ENCODE measurements at places on chromosomes 5 and 9.
A peak's percentile ranks its signal among the peaks of the same experiment; 100 is the strongest.

DNA sequence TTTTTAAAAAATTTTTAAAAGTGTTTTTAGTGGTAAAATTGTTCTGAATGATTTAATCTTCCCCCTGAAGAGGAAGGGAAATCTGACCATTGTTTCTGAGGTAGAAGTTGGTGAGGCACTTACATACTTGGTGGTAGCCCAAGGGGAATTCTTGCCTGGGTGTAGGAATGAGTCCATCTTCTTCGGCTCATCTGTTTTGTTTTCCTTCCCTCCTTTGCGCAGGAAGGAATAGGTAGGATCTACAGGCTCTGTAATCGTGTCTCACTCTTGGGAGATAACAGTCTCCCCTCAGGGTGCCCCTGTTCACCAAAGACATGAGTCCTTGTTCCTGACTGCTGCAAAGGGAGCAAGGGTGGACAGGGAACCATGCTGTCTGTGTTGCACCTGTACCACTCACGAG lies 138.1 kb downstream of the HSPA4 start:
- no peak for DNase-seq

DNA sequence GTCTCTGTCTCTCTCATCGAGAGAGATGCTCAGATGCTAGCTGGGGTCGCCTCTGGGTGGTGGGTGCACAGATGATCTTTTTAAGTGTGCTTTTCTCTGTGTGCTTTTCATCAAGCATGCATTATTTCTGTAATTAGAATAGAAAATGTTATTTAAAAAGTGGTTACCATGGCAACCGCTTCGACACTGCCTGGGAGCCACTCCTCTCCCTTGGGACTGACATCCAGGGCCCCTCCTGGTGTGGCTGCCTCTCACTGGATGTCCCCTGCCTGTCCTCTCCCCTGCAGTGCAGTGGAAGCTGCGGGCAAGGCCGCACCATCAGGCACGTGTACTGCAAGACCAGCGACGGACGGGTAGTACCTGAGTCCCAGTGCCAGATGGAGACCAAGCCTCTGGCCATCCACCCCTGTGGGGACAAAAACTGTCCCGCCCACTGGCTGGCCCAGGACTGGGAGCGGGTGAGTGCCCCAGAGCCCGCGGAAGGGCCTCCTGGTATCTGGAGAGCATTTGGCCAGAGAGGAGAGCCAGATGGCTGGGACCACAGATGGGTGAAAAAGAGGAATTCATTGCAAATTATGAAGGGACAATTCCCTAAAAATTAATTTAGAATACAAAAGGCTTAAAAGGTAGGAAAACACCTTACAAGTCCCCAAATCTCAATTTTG lies 34.7 kb downstream of the ADAMTSL2 start:
- no peak for DNase-seq

DNA sequence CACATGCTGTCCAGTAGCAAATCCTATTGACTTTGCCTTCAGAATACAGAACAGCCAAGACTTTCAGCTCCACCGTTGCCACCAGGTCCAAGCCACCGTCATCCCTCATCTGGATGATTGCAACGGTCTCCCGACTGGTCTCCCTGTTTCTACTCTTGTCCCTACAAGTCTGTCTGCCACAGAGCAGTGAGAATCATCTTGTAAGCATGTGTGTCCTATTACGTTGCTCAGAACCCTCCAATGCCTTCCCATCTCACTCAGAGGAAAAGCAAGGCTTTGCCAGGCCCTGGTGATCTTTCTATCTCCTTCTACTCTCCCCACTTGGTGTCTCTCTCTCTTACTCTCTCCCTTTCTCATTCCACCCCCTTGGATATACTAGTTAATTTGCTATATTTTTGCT lies 76.7 kb upstream of the GDNF start:
- no peak for DNase-seq

GRCh38 chr9:35822926-35823325 lies 5.6 kb downstream of the FAM221B start:
- DNase-seq = no peak

DNA sequence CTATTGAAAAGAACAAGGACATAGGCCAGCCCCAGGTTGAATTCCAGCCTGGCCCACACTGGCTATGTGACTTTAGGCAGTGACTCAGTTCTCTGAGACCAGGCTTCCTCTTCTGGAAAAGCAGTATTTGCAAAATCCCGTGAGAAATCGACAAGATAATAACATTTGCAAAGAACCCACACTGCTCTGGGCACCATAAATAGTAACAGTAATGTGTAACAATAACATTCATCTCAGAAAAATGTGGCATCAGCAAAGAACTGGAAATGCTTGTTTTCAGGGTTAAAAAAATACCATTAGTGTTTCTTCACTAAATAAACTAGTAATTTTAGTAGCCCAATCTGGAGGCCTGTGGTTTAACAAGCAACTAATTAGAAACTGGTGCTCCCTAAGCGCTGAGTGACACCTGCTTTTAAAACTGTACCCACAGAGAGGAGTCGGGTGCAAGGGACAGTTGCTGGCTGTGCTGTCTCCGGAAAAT lies 148.4 kb downstream of the TTLL11 start:
- no peak for DNase-seq

GRCh38 chr5:52378237-52378636 lies 409.5 kb upstream of the ITGA1 start:
- no peak for DNase-seq

- no peak for DNase-seq
Observed at GRCh38 chr5:74401946-74402320, 238.6 kb downstream of the ENC1 start.

GRCh38 chr5:124494540-124495116 lies 251.8 kb downstream of the ZNF608 start:
- no peak for DNase-seq

- DNase-seq = peak; percentile 87
Observed at GRCh38 chr5:177309351-177310191, 2.1 kb downstream of the MXD3 start.

GRCh38 chr5:94544031-94544650 lies 74.3 kb downstream of the KIAA0825 start:
- no peak for DNase-seq

GRCh38 chr5:123810746-123811340 lies 298.9 kb downstream of the CSNK1G3 start:
- DNase-seq = no peak

DNA sequence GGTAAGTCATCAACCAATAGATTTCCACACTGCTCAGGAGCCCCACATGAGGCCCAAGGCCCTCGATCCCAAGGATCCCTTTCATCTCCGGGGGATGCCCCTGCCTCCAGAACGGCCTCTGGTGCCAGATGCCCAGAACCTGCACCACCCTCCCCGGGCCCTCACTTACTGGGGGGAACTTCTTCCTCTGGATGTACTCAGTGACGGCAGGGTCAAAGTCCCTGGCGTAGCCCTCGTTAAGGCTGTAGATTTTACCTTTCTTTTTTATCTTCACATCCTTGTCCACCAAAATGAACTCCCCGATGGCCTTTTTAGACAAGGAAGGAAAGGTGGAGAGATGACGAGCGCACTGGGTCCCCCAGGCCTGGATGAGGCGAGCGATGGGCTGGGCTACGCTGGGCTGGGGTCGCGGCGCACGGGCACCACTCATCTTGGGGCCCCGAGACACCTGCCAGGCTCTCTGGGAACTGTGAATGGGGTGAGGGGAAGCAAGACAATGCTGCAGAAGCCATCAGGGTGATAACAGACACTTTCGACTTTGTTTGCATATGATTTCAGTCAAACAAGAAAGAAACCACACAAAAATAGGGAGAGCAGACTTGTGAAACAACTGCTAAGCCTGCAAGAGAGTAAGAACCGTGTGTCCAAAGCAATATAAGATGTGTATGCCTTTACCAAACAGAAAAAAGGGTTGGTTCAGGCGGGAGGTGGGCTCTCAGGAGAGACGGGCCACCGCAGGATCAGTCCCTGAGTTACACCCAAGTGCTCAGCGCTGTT lies 13.2 kb upstream of the FBP2 start:
- DNase-seq = no peak

DNA sequence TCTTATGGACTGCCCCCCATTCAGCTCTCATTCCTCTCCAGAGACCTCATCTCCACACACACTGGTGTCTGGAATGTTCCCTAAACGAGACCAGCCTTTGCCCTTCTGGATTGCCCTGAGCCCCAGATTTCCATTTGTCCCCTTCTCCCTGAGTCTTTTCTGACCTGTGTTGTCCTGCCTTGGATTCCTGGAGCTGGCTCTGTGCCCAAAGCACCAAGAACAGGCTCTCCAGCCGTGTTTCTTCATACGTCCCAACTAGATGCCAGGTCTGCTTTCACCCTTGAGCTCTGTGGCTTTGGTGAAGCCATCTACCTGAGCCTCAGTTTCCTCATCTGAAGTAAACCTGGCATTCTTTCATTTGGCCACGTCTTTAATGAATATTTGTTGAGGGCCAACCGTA lies 6.3 kb downstream of the CCDC180 start:
- DNase-seq = no peak

DNA sequence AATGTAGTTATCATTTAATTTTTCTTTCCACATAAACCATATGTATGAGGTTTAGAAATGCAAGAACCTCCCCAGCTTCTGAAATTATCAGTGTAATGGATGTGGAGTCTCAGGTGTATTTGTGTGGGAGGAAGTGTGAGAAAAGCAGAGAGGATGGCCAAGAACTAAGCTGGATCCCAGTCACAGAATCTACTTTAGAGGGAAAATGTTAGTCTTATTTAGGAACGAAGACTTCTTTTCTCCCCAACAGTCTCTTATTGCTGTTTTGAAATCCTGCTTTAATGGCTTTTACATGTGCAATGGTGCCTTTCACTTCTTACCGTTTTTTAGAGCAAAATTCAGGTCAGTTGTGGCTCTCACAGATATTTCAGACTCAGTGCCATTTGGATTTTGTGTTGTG lies 3.0 kb downstream of the EQTN start:
- DNase-seq = no peak

DNA sequence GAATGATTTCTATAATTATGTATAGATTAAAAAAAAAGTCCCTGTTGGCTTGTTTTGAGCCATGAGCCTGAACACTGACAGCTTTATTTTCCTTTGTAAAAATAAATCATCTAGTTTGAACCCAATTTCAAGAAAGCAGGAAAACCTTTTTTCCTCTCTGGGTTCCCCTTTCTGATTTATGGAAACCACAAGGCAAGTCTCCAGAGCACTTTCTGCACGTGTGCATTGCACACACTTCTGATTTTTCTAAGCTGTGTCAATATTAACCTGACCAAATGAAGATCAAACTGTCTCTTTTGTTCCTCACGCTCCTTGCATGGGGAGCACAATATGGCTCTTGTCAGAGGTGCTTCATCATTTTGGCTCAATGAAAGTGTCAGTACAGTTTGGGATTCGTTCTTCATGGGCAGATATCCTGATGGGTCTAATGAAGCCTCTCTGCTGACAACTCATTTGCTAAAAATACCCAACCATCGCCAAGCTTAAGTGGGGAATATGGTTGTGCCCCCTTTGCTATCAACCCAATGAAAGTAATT lies 39.2 kb upstream of the PCA3 start:
- no peak for DNase-seq

GRCh38 chr5:1481266-1481958 lies 36.2 kb upstream of the SLC6A3 start:
- DNase-seq = no peak

- no peak for DNase-seq
Observed at GRCh38 chr5:38888041-38888440, 42.2 kb downstream of the OSMR start.

DNA sequence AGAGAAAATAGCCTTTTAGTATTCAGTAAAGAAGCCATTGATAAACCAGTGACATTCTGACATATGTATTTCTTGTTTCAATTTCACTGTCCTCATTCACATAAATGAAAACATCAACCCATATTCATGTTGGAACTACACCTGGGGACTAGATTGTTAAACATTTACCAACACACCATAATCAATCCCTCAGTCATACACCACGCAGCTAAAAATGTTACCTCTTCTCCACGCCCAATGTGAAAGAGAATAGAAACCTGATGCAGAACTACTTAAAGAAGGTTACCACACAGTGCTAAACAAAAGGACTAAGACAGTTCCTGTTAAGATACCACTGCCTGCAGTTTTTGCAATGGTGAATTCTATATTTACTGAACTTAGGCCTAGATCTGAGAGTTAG lies 518.9 kb downstream of the PRELID2 start:
- no peak for DNase-seq

DNA sequence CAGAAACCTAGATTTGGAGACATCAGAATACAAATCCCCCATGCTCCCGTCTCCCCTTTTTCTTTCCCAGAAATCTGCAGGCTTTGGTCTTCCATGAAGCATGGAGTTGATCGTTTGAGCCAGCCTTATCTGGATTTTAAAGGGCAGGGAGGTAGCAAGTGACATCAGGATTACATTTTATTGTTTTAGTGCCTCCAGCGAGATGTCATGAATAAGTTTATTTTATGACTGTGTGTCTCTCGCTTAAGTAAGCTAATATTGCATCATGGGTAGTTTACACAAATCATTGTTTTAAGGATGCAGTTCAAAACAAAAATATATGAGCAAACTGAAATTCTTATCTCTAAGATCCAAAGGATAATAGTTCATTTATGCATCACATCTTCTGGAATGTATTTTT lies 50.7 kb upstream of the TNFSF8 start:
- no peak for DNase-seq

DNA sequence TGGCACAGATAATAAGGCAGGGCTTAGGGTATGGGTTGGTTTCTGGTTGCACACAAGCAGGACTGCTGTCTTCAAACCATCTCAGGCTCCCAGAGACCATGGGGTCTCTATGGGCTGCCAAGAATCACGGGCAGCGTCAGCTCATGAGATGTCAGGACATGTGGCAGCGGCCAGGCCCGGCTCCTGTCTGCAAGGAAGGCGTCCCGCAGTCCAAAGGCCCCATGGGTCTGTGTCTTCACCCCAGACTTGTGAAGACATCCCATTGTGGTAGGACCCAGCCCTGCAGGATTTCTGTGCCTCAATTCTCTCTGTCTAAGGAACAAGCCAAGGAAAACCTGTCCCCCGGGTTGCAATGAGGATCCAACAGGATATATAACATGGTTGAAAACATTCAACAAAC lies 32.6 kb downstream of the IPPK start:
- no peak for DNase-seq

- DNase-seq = no peak
Observed at GRCh38 chr5:172544371-172545095, 90.2 kb upstream of the SH3PXD2B start.

DNA sequence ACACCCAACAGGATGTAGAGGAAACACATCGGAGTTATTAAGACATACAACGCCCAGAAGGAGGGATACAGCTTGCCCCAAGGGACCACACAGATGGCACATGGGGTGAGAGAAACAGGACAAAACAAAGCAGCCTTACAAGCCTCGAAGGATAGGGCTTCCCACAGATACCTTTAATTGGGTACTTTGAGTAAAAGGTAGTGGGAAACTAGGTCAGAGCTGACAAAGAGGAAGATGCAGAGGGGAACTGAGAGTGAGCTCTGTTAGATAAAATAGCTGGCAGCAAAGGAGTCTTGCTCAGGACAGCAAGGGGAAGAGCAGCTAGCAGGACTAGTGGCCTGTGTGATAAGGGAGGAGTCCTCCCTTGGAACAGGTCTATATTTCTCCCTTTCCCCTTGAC lies 48.2 kb downstream of the OTP start:
- DNase-seq = no peak

- no peak for DNase-seq
Observed at GRCh38 chr9:87422999-87423398, 74.7 kb upstream of the DAPK1 start.

Data from posterior vena cava (tissue), 2 donors.